ENCODE measurements at places on chromosomes 2 and 18.

- no peak for DNase-seq
These were observed 20.8 kb downstream of the TLK1 start for GRCh38 chr2:171139860-171140259.

- no peak for DNase-seq
These were observed 107.7 kb downstream of the KCTD1 start for GRCh38 chr18:26440644-26441043.

GRCh38 chr2:156704132-156704531, 268.0 kb downstream of the GPD2 start:
- no peak for DNase-seq

DNA sequence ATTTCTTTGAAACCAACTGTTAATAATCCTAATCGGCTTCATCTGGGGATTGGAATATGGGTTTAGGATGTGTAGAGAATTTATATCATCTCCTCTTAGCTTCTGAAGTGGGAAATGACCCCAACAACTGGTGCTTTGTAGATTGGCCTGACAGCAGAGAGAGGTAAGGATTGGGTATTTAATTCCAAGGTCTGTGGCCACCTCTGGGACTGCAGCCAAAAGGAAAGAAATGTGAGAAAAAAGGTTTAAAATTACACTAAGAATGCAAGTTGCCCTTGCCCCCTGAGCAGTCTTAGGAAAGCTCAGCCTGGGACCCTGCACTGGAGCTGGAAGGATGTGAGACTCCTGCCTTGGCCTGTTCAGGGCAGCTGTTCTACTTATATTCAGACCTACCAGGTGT, 157.1 kb downstream of the FTCDNL1 start:
- DNase-seq, result no peak

- DNase-seq, result no peak
These were observed 16.2 kb downstream of the EPB41L3 start for GRCh38 chr18:5527603-5528002.

DNA sequence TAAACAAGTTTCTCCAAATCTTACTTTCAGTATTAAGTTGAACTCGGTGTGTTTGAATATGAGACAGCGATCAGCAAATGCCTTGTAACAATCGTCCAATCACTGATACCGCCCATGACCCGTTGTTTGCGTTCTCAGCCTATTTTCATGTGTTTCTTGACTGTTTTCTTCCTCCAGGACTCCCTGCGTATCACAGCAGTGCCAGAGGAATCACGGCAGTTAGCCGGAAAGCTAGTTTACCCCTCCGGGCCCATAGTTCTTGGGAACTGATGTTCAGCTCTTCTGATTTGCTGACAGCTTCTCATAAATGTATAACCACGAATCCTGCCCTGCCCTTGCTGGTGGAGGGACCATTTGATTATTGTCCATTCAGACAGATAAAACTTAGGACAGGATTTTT, 42.2 kb upstream of the TPO start:
- no peak for DNase-seq

GRCh38 chr2:175815537-175815936, 186.5 kb downstream of the LNPK start:
- no peak for DNase-seq

- DNase-seq, result no peak
These were observed 59.4 kb downstream of the KCNG2 start for GRCh38 chr18:79857082-79857671.

GRCh38 chr18:55522011-55522410, 66.0 kb downstream of the TCF4 start:
- DNase-seq, result no peak

GRCh38 chr18:1446765-1447164, 542.1 kb downstream of the ADCYAP1 start:
- no peak for DNase-seq

DNA sequence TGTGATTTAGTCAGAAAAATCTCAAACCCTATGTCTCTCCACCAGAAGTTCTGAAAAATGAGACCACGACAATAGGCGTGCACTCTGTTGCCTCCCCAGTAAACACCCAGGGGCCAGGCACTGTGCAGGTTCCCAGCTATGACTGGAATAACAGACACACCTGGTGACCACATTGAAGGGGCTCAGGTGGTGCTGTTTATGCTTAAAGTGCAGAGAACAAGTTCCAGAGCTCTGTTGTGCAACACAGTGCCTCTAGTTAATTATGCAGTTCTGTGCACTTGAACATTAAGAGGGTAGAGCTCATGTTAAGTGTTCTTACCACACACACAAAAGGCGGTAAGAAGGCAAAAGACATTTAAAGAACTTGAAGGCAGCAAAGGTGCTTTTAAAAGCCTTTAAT, 52.6 kb upstream of the AFF3 start:
- DNase-seq, result no peak

- DNase-seq, result no peak
These were observed 485.5 kb upstream of the ID2 start for GRCh38 chr2:8196316-8196715.

DNA sequence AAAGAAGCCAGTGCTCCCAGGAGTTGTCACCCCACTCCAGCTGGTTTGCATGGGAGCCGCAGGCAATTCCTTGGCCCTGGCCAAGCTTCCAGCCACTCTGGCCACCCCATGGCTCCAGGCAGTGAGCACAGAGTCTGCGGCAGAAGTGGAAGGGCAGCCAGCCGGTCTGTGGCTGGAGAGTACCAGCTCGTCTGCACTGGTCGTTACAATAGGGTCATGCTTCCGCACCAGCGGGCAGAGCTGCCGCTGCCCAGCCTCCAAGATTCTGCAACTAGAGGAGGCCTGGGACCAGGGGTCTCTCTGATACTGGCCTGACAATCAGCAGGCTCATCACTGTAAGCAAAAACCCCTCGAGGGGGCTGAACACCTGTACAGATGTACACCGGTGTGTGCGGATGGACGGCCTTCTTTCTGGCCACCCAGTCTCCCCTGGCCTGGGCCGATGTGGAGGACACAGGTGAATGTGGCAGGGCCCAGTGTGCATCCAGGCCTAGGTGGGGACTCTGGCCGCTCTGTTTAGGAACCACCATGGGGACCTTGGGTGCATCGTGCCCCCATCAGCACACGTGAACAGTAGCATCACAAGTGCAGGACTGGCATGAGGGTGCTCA, 51.9 kb upstream of the ODC1 start:
- no peak for DNase-seq

DNA sequence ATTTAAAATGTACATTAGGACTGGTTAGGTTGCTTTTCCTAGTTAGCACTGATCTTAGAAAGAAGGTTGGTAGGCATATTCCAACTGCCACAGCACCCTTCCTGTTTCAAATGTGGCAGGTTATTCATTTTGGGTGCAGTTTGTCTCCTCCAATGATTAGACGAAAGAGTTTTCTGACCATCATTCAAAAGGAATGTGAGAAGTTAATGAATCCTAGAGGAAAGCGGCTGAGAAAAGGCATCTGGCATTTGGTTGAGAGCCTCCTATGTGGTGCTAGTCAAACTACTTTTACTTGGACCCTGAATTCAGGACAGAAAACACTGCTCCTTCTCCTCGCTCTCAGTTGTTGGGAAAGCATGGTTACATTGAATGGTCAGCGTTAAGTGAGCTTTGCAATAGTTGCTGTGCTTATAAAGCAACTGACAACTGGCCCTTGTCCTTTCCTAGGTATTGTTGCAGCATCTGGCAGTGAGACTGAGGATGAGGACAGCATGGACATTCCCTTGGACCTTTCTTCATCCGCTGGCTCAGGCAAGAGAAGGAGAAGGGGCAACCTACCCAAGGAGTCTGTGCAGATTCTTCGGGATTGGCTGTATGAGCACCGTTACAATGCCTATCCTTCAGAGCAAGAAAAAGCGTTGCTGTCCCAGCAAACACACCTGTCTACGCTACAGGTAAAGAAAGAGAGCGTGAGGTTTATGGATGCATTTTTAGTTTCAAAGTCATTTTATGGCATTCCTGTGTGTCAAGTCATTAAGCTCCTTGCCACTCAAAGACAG, 6.1 kb downstream of the TGIF1 start:
- no peak for DNase-seq

- no peak for DNase-seq
These were observed 94.5 kb upstream of the RMDN2 start for GRCh38 chr2:37830636-37831035.

- no peak for DNase-seq
These were observed 146.1 kb upstream of the DLX2 start for GRCh38 chr2:172248785-172249187.

DNA sequence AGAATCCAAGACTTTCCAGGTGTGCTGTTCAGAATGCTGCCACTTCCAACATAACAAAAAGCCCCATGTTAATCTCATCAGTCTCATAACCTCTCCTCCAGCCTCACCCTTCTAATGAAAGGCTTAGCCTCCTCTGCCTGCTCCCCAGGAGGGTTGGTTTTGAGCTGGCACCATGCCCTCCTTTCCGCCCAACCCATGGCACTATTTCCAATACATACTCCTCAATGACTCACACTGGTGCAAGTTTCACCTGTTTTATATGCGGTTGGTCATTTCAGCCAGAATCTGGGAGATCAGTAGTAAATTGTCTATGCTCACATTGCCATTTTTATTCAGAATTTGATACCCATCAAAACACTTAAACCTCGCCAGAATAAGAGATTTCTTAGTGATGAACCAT, 157.6 kb upstream of the NRP2 start:
- no peak for DNase-seq

GRCh38 chr2:97745474-97746174, 32.2 kb downstream of the ZAP70 start:
- DNase-seq, result no peak

DNA sequence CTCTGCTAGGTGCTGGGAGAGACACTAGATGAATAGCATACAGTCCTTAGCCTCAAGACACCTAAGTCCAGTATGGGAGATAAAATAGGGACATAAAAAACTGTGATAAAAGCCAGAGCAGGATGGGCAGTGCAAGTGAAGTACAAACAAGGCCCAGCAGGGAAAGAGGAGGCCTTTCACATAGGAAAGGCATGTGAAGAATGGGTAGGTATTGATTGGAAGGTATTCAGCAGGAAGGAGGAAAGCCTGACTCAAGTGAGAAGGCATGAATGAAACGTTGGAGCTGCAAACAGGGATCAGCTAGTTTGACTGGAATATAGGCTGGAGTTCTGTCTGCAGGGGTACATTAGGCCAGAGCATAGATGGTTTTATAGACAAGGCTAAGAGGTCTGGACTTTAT, 11.0 kb upstream of the CXCR4 start:
- no peak for DNase-seq

DNA sequence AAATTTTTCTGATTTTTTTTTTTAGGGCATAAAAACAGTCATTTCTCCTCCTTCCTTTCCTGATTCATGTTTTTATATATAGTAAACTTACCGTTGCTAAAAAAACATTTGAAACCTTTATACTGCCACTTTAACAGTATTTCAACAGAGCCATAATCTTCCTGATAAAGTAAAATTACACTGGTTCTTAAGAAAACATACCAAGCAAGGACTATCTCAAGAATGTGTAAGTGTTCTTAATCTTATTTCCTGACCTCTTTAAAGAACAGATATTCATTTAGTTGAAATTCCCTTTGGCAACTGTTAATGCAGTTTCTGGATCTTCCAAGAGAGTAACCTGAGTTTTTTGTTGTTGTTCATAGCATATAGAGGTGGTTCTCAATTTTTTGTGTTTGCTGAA, 26.6 kb upstream of the COLEC12 start:
- no peak for DNase-seq

DNA sequence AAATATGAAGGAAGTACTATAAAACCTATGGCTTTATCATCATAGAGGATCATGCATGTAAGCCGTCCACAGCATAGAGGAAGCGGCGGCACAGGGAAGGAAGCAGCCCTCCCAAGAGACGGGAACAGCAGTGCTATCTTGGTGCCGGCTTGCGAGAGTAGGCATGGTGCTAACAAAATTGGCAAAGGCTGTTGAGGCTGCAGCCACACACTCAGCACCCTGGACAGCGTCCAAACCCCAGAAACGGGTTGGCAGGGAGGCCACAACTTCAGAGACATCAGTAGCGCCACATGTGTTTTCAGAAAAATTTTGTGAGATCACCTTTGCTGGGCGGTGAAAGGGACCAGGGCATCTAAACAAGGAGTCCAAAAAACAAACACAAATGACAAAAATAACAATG, 37.7 kb downstream of the NETO1 start:
- DNase-seq, result peak; percentile 60

DNA sequence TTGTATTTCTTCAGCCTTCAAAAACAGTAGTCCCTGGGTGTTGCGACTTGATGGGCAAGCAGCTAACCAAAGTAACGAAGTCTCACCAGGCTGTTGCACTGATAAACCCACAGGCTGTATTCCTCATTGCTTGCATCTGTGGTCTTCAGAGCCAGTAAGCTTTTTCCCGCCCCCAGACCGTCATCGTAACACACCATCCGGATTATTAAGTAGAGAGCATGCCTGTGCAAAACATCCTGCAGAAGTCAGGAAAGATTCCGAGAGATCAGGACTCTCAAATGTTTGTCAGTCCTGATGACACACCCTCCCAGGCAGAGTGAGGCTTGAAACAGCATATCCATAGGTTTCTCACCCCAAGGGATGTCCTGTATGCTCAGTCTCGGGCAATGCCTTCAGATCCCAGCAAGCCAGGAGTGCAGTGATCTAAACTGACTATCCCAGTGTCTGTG, 15.9 kb downstream of the ITGB1BP1 start:
- no peak for DNase-seq

DNA sequence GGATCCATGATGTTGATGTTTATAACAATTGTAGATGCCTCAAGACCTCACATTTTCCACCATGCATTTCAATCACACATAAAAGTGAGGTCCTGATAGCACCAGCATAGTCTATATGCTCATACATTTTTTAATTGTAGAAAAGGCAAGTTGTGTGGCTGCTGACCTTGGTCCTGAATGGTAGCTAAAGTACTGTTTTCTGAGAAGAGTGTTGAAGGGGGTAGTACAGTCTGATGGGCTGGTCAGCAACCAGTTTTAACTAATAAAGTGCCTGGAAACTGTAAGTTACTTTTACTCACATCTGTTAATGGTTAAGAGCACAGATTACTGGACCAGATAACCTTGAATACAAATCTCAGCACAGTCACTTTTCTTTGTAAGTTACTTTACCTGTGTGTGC, 15.9 kb downstream of the ZNF638 start:
- DNase-seq, result no peak

DNA sequence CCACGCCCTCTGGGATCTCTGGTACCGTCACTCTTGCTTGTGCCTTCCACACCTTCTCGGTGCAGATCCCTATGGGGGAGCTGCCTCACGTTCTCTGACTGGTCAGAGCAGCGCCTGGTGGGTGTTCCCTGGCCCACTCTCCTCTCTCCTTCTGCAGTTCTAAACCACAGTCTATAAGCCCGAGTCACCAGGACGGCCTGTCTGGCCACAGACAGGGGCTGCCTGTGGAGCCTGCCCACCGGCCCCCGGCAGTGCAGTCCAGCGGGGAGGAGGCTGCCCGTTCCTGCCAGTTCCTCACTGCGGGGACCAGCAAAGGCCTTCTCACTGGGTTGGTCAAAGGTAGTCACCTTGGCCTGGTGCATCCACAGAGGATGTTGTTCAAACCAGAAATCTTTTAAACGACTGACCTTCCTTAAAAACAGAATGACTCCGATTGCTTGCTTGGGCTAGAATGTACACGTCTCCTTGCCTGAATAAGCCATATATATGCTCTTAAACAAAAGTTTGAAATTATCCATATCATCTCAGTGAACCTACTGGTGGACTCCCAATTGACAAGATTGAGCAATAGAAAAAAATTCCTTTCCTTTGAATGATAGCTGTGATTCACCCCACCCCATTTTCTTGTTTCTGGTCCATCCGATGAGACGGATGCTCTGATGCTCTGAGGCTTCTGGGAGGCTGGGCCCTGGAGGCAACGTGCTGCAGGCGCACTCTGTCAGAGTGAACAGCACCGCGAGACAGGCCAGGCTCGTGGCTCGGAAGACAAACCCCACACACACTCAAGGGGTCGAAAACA, 61.2 kb downstream of the RALBP1 start:
- no peak for DNase-seq
